ENCODE measurements at places on chromosomes 11 and 22.

DNA sequence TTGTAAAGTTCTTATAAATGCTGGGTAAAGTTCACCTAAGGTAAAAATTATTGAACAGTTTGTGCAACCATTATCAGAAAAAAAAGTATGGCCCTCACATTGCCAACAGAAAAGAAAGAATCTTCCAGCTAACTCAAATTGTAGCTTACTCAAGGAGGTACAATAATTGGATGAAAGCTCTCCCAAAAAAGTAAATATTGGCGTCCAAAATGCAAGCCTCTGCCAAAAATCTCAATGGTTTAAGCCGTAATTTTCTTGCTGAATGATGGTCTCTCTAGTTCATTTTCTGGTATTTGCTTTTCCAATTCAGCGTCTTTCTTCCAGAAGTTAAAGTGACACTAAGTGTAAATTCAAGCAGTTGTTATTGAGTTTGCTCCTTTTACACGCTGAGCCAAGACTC lies 727.3 kb downstream of the LRRC4C start:
- no peak for DNase-seq

DNA sequence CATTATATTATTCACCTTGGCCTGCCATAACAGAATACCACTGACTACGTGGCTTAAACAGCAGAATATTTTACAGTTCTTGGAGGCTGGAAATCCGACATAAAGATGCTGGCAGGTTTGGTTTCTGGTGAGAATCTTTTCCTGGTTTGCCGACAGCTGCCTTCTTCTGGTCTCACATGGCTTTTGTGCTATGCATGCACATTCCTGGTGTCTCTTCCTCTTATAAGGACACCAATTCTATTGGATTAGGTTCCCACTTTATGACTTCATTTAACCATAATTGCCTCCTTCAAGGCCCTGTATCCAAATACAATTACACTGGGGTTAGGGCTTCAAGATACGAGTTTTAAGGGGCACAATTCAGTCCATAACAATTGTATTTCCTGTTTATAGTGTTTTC lies 17.1 kb downstream of the RNF214 start:
- DNase-seq = no peak

- no peak for DNase-seq
These were observed 66.9 kb downstream of the AMOTL1 start for GRCh38 chr11:94834911-94835593.

DNA sequence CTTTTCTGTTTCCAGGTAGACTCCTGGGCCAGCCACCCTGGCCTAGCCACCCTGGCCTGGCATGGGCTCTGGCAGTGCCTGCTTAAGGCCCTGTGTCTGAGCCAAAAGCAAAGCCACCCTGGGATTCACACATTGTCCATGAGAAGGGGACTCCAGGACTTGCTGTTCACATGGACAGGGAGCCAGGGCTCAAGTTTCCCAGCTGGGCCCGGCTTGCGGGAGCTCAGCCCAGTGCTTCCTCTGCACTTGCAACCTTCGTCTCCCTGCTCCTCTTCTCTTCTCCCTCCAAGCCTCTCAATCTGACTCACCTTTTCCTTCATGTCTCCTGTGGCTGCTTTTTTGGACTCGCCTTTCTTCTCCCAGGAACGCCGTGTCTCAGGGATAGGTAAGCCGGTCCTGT lies 130.3 kb downstream of the MICAL2 start:
- DNase-seq = no peak

- no peak for DNase-seq
These were observed 3.4 kb downstream of the SIK2 start for GRCh38 chr11:111605681-111606080.

- DNase-seq = no peak
These were observed 12.0 kb downstream of the PLCB3 start for GRCh38 chr11:64263021-64263946.

GRCh38 chr22:49788504-49788903 lies 39.2 kb downstream of the BRD1 start:
- no peak for DNase-seq

- no peak for DNase-seq
These were observed 16.9 kb downstream of the CTNND1 start for GRCh38 chr11:57778318-57779037.

DNA sequence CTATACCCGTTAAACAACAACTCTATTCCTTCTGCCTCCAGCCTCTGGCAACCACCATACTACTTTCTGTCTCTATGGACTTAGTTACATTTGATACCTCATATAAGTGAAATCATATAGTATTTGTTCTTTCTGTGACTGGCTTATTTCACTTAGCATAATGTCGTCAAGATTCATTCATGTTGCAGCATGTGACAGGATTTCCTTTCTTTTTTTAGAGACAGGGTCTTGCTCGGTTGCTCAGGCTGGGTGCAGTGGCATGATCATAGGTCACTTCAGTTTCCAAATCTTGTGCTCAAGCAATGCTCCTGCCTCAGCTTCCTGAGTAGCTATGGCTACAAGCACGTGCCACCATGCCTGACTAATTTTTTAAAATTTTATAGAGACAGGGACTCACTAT lies 29.4 kb upstream of the SORL1 start:
- no peak for DNase-seq

- peak; percentile 26 for DNase-seq
These were observed 6.8 kb downstream of the NAA40 start for GRCh38 chr11:63945477-63946163.

- DNase-seq = no peak
These were observed 123.6 kb downstream of the MN1 start for GRCh38 chr22:27677905-27678458.

- no peak for DNase-seq
These were observed 38.2 kb downstream of the OR2AG2 start for GRCh38 chr11:6733326-6734275.

DNA sequence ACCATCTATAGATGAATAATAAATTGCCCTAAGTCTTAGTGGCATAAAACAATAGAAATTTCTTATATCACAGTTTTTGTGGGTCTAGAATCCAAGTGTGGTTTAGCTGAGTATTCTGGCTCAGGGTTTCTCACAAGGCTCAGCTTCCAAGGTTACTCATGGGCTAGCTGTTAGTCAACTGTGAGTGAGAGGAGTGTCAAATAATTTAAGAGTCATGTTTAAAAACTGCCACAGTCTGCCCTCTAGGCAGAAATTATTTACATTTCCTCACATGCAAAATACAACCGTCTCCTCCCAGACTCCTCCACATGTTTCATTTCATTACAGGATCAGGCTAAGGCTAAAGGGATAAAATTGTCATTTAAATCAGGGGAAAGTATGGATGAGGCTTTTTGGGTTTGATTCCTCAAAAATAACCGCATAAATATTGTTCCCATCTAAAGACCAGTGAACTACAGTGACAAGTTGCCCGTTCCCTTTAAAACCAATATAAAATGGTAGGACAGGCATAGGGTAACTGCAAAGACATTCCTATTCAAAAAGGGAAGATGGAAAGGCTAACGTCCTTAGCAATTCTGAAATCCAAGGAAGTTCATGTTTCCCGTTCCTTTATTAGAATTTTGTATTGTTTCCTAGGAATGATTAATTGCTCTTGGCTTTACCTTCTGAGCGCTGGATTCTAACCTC lies 324.3 kb downstream of the DYNC2H1 start:
- DNase-seq = no peak

- DNase-seq = no peak
These were observed 1336.8 kb downstream of the TBC1D22A start for GRCh38 chr22:48099251-48099650.

DNA sequence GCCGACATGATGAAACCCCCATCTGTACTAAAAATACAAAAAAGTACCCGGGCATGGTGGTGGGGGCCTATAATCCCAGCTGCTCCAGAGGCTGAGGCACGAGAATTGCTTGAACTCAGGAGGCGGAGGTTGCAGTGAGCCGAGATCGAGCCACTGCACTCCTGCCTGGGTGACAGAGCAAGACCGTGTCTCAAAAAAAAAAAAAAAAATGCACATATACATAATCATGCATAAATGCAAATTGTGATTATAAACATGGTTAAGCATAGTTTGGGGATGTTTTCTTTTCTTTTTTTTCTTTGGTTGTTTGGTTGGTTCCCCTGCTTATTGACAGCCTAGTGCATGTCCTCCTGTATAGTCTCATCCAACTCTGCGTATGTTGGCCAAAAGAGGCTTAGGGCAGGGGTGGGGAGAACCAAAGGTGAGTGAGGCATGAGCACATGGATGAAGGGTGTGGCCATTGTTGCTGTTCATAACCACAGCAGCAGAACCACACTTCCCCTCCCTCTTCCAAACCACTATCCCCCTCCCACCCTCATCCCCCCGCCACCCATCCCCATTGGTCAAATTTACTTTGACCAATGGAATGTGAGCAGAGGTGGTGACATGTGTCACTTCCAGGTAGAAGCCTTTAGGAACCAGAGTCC lies 6.9 kb upstream of the VPS37C start:
- no peak for DNase-seq

- no peak for DNase-seq
These were observed 191.0 kb upstream of the LARGE1 start for GRCh38 chr22:34111210-34111824.

- DNase-seq = no peak
These were observed 718.8 kb downstream of the CNTN5 start for GRCh38 chr11:99739464-99740089.
